ENCODE measurements at places on chromosomes 5 and 9. TPM values are rescaled to one million over a fixed set of nuclear protein-coding genes. Genes with fewer than 3 reads are reported as not detected.

DNA sequence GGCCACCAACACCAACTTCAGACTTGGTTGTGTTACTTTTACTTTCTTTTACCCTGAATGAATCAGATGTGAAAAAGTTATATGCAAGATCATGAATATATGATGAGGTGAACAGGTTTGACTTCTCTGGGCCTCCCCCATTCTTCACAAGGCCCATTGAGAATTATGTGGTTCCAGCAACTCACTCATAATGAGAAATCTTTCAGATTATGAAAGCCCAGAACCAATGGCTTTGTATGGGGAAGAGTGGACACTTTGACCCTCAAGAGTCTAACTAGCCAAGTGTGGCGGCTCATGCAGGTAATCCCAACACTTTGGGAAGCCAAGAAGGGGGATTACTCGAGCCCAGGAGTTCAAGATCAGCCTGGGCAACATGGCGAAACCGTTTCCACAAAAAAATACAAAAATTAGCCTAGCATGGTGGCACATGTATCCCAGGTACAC lies 16.1 kb upstream of the LNPEP start:
- no peak overlapping the region for H3K27ac ChIP-seq
- H3K4me1 ChIP-seq = peaks cover 5% of the 10 kb centered on the region
- H3K4me3 ChIP-seq = no peak overlapping the region
- no peak for DNase-seq
- H3K27me3 ChIP-seq = no peaks in the 10 kb centered on the region

DNA sequence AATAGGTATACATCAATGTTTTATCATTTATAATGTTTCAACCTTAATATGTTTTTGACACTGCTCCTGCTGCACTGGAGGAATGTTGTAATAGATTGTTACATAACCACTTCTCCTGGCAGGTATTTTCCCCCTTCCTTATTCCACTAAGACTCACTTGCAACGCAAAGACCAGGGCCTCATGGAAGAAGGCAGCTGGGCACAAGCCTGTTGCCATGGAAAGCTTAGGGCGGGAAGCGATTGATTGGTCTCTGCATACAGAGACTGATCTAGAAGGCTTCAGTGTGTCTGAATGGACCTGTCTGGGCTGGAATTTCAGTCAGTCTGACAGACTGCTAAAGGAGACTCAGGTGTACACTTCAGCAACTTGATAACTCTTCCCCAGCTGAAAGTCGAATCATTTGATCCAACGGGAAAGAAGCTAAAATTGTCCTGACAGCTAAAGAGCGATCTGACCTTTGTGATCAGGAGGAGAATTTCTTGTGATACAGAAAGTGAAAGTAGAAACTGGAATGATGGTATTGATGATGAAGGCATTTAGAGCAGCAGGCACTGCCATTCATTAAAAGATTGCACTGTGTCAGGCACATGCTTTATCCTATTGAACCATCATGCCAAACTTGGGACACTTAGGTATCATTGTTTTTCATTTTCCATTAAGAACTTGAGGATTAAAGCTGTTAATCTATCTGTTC lies 65.1 kb downstream of the GRIA1 start:
- H3K36me3 ChIP-seq = no peaks in the 10 kb centered on the region
- H3K4me1 ChIP-seq = peaks cover 18% of the 10 kb centered on the region
- no peak overlapping the region for H3K27ac ChIP-seq
- H3K4me3 ChIP-seq = no peak overlapping the region
- no peaks in the 10 kb centered on the region for H3K27me3 ChIP-seq

- H3K27ac ChIP-seq = no peak overlapping the region
- H3K4me1 ChIP-seq = no peaks in the 10 kb centered on the region
- H3K36me3 ChIP-seq = no peaks in the 10 kb centered on the region
- H3K4me3 ChIP-seq = no peak overlapping the region
- no peak for DNase-seq
Observed at GRCh38 chr9:130570208-130570607, 9.2 kb upstream of the FUBP3 start.

GRCh38 chr5:30959238-30959637 lies 234.2 kb upstream of the CDH6 start:
- H3K27ac ChIP-seq = no peak overlapping the region
- H3K36me3 ChIP-seq = no peaks in the 10 kb centered on the region
- no peak for DNase-seq
- H3K4me1 ChIP-seq = no peaks in the 10 kb centered on the region
- H3K27me3 ChIP-seq = no peaks in the 10 kb centered on the region
- no peak overlapping the region for H3K4me3 ChIP-seq

- H3K36me3 ChIP-seq = no peaks in the 10 kb centered on the region
- H3K27me3 ChIP-seq = no peaks in the 10 kb centered on the region
- no peaks in the 10 kb centered on the region for H3K4me1 ChIP-seq
- no peak overlapping the region for H3K4me3 ChIP-seq
Observed at GRCh38 chr5:157345485-157345884, 79.6 kb downstream of the CYFIP2 start.

ZDHHC21 gene
- total RNA-seq = 25.9 TPM

Data from endothelial cell of umbilical vein (primary cell).